ENCODE measurements at places on chromosomes 3 and 15.

DNA sequence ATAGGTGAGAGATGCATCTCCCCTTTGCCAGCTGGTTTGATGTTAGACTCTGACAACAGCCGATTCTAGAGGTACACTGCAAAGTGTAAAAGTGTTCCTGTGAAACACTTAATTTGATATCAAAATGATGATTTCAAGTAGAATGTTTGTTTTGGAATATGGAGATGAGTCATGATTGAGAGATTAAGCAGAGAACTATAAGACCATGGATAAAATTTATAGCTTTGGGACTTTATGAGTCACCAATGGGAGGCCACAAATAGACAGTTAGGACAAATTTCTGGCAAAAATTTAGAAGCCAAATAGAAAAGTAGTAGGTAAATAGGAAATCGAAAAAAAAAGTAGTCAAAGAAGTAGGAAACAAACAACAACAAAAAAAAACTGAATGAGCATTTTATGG is 672.5 kb downstream of the NSUN3 start:
- DNase-seq: no peak

- DNase-seq: peak; percentile 55
Measured at GRCh38 chr3:142595951-142596725, at the start of gene PLS1. TSS of gene PLS1 (plus strand) at chr3:142596393. CDS start at chr3:142664238, 67,845 bp downstream.

GRCh38 chr3:42007785-42008184 is 45.9 kb upstream of the ULK4 start:
- no peak for DNase-seq

DNA sequence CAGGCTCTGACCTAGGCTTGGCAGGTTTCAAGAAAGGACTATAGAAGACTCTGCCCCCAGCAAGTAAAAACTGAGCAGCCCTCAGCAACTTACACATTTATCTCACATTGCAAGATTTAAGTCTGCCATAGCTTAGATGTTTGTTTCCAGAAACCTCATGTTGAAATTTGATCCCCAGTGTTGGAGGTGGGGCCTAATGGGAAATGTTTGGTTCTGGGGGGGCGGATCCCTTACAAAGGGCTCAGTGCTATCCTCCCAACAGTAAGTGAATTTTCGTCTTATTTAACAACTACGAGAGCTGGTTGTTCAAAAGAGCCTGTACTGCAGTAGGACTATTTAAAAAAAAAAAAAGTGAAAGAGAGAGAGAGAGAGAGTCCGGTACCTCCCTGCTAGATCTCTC is 125.2 kb upstream of the PROK2 start:
- DNase-seq: no peak

GRCh38 chr3:131353016-131353877 is 28.3 kb upstream of the NUDT16 start:
- DNase-seq: no peak

DNA sequence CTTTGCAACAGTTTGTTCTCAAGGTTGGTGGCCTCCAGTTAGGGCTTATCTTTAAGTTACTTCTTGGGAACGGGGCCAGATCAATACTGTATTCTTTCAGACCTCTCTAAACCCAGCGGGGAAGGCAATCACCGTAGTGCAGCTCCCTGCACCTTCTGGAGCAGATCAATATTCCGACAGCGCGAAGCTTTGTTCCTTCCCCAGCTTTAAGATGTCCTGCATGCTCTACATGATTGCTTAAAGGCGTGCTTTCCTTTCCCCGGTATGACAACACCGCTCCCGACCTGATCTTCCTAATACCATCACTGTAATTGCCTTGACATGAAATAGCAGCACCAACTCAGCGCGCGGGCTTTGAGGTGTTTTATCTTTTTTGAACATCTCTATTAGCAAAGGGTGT is 755.2 kb downstream of the NR2F2 start:
- DNase-seq: no peak

DNA sequence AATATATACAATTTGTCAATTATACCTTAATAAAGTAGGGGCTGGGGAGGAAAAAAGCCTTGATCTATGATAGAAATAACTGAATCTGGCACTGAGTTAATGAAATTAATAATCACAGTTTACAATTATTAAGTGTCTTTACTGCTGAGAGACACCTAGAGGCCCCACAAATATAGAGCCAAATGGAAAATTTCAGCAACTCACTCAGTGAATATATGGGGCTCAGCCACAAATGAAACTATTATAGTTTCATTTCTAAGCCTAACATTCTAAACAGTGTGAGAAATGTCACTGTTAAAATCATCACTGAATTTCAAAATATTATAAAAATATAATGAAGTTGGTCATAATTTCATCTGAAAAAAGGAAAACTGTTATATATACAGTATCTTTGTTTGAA is 40.3 kb downstream of the GNB4 start:
- no peak for DNase-seq

DNA sequence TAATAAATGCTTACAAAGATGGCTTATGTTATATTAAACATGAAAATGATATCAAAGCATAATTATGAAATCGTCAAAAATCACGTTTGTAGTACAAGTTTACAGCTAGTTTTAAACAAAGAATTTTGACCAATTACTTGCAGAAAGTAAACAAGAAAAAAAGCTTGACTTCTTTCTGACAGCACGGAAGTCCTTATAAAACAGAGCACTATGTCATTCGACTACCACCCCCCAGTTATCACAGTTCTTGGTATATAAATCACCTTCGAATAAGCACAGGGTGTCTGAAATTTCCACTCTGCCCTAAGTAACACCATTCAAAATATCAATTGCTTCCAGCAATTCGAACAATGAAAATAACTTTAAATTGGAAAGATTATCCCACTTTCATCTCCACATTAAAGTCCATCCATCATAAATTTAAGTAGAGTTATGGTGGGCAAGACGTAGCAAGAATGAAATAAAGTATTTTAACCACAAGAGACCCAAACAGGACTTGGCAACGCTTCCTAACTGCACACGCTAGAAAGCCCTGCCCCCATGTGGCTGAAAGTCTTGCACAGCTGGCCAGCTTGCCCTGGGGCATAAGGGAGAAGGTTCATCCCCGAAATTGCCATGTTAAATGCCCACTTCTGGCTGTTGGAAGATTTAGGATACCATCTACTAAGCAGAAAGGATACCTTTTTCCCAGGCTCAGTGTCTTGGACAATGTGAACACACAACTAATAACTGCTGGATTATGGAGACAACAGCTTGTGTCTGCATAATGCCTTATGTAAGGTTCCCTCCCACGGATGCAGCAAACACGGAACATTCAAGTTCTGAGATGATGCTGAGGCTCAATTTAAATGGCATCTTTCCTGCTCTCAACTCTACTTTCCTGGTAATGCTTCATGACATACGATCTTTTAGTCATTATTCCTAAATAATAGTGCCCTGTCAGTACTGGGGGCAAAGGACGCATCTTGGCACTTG is 116.4 kb upstream of the TJP1 start:
- no peak for DNase-seq

GRCh38 chr3:66083096-66083678 is 44.5 kb upstream of the MAGI1 start:
- DNase-seq: no peak

DNA sequence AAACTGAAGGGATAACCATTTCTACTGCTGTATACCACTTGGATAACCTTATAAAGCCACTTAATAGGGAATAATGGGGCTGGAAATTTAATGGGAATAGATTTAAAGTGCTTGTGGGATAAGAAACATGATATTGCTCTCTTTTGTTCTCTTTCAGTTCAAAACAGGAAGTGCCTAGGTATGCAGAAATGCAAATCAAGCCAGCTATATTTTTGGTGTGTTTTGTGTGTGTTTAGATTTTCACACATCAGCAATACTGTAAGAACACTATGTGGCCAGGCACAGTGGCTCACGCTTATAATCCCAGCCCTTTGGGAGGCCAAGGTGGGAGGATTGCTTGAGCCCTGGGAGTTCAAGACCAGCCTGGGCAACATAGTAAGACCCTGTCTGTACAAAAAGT is 442.3 kb upstream of the TPRG1 start:
- DNase-seq: no peak

DNA sequence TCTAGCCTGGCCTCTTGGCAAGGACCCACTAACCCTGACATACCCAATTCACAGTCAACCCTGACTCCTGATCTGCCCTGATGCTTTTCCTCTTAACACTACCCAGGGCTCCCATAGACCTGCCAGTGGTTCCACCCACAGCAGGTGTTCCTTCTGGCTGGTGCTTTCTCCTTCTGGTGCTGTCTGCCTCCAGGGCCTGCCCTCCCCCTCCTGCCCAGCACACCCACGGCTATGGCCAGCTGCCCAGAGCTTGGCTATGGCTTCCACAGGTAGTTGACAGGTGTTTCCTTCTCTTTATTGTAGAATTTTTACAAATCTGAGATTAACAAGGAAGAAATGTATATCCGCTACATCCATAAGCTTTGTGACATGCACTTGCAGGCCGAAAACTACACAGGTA is 46.5 kb upstream of the MANF start:
- DNase-seq: no peak

GRCh38 chr3:5197470-5198312 is 10.2 kb downstream of the EDEM1 start:
- DNase-seq: no peak

DNA sequence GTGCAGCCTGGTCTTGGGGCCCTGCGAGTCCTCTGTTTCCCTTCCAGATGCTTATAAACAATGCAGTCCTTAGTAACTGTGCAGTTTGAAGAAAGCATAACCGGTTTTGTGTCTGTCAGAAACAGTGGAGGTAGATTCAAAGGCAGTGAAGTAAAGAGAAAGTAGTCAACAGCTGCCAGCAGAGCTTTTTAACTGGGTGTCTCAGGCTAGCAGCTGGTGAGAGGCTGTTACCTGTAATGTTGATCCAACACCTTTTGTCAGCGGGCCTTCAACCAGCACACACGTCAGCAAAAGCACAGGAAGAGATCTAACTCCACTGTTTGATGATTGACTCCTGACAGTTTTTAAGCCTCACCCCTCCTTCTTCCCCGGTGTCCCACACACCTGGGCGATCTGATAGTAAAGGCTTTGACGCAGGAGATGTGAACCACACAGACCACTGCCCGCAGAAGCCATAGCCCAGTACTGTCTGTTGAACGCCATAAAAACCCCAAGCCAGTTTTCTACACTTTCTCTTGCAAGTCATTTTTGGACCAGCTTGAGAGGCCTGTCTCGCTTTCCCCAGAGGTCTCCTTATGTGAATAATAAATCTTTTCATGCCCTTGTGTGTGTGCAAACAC is 178.0 kb downstream of the FMN1 start:
- no peak for DNase-seq

GRCh38 chr3:8867646-8868045 is 95.6 kb downstream of the RAD18 start:
- DNase-seq: no peak

DNA sequence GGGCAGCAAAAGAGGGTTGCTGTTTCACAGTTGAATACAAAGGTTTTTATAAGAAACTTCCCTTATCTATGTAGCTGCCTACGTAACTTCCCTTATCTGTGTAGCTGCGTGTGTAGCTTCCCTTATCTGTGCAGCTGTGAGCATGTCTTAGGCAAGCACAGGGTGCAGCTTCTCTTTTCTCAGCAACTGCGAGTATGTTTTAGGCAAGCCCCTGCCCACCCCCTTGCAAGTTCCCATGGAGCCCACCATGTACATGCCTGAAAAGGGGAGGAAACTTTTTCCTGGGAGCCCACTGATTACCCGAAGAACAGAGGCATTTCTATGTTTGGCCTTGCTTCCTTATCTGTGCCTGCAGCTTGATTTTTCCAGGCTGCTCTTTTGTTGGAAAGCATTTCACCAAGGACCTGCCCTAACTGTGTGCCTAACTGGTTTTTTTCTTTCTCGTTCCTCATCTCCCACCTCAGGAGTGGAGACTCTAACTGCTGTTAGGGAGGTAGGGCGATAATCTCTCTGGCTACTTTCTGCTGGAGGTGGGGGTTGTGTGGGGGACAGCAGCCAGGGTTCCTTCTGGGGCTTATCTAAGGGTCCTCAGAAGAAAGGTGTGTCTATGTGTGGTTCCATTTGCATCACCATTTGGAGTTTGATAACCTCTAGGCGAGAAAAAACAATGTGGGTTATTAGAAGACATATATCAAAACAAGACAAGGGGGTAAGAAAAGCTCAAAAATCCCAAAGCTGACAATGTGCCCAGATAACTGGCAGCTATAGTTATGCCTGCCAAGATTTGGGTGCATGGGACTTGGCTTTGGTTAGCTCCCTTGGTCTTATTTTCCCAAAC is 26.0 kb downstream of the SORD start:
- no peak for DNase-seq

DNA sequence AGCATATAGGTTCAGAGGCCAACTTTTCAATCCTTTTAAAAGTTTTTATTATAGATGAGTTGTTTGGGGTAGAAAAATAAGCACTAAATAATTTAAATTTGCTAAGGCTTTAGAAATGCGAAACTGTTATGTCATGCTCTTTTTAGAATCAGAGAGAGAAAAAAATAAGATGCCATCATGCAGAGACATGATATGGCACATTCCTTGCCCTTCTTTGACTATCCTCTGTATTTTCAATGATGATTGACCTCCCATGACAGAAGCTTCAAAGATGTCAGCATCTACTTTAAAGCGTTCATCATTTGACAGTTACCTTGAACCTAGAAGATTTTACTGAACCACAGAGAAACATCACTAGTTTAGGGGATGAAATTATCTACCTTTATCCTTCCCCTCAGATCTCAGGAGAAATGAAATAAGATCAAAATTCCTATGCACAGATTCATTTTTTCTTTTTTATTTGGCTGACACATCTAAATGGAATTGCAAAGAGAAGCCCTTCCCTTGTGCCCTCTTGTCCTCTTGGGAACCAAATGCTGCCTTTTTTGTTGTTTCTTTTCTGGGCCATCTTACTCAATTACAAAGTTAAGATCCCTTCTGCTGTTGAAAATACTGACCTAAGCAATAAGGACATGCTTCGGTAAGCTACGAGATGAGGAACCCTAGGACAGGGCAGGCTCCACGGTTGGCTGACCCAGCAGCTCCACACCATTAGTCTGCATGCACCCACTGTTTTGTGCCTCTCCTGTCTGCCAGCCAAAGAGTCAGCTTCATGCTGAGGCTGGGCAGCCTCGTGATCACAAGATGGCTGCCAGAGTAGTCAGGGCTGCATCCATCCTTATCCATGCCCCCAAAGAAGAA is 289.7 kb upstream of the TPM1 start:
- DNase-seq: no peak

DNA sequence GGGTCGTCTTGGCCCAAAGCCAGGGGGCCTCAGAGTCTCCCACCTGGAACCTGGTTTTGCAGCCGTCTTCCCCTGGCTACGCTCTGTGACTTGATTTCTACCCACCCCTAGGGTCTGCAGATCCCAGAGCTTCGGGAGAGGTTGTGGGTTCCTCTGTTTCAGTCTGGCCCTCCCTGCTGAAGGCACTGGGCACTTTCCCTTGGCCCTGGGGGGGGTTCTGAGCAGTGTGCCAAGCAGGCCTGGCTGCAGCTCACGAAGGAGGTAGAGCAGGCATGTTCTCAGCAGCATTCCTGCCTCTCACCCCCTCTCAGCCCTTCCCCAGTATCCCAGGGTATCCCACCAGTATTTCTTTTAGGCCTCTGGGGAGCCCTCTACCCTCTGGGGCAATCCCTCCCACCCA is 99.0 kb downstream of the TMEM266 start:
- no peak for DNase-seq

DNA sequence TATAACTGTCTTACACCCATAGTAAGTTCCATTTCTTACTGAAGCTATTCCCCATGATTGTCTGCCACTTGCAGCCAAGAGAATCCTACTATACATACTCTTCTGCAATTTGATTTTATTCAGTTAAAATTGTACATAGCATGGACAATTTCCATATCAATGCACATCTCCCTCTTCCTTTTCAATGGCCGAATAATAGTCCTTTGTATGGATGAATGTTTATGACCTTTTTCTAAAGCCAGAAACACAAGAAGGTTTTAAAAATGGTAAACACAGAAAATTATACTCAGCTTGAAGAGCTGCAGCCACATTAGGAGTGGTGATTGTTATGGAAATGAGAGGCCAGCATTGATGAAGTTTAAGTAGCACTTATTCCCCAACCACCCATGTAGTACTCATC is 8.5 kb upstream of the ERC2 start:
- DNase-seq: no peak
